ENCODE measurements at places on chromosomes 1 and 21.

DNA sequence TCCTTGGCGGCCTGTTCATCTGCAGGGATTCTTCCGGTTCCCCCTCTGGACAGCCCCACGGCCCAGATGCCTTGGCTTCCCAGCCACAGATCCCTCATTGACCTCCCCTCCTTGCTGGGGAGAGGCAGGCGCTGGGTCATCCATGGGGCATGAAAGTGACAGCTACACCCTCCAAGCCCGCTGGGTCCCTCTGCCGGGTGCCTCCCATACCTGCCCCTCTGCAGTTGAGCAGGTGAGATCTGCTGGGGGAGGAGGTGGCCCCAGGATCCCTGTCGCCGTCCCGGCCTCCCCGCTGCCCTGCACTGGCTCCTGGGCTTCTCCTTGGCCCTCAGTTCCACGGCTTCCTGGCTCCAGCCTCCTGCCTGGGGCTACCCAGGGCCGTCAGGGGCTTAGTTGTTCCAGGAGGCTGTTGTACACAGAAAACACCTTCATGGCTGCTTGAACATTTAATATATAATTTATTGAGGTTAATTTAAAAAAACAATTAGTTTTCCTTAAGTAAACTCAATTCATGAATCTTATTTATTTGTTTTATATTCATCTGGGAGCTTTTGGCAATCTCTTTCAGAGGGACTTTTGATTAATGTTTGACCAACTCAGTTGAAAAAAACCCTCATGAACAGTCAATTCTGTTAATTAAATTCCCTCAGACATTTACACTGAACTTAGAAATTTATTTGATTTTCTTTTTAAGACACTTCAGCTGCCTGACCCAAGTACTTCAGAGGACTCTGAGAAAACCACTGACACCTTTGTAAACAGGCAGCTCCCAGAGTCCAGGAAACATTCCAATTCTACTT, 67.6 kb upstream of the ABCG1 start:
- DNase-seq = no peak

- DNase-seq = no peak
These were observed 62.6 kb upstream of the SPAG17 start for GRCh38 chr1:118247593-118247992.

DNA sequence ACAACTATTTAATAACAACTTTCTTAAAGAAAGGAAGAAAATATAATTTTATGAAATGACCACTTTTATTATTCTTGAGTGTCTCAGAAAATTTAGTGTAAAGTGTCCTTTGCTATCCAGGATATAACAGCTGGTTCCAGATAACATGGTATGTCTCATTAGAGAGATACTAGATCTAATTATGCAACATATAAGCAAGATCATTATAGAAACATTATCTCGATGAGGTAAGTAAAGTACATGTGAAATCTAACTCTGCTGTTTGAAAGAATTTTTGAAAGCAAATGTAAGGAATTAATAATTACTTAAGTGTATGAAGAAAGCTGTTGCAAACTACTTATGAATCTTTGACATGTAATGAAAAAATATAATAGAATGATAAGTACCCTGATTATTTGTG, 887.4 kb upstream of the CXADR start:
- DNase-seq = no peak

DNA sequence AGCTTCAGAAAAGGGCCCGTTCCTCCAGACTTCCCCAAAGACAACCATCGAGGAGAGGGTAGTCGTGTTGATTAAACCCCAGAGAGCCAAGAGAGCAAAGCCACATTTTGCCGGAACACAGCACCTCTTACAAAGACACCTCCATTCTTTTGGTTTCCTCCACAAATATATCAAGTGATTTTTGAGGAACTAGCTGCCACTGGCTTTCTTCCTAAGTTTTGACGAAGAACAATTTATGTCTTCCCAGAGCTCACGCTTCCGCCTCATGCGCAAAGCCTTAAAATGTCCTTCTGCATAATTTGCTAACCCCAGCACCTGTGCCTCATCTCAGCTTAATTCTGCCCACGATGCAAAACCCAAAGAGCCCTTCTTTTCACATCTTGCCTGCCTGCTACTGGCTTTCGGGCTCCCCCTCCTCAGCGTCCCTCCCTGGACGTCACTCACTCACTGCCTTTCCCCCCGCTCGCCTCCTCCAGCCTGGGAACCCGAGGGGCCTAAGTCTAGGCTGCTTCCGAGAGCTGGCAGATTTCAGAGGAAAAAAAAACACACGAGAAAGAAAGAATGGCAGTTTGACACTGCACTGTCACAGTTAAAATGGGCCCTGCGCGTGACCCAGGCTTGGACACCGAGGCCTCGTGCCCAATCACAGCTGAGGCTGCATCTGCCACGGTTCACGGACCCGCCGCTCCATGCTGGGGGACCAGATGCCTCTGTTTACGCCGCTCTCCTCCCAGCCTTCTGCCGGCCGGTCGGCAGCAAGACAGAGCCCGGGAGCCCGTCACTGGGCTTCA, 77.6 kb upstream of the IFNAR2 start:
- DNase-seq = no peak

DNA sequence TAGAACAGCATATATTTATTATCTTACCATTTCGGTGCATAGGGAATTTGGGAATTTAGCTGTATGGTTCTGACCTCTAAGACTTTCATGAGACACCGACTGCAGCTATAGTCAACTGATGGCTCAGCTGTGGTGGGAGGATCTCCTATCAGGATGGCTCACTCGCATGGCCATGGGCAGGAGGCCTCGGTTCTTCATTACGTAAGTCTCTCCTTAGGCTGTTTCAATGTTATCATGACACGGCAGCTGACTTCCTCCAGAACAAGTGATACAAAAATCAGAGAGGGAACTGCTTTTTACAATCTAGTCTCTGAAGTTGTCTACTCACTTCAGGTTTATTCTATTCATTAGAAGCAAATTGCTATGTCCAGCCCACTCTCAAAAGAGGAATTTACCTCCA, 13.3 kb upstream of the CAPN8 start:
- no peak for DNase-seq

DNA sequence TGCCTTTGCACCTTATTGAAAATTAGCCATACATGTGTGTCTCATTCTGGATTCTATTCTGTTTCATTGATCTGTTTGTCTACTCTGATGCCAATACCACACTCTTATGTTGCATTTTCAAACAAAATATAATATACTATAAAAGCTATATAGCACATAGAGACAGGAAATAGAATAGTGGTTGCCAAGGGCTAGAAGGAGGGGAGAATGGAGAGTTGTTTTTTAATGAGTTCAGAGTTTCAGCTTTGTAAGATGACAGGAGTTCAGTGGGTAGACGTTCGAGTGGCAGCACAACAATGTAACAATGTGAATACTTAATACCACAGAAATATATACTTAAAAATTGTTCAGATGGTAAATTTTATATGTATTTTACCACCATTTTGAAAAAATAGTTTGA, 17.0 kb downstream of the RLF start:
- DNase-seq = no peak

- no peak for DNase-seq
These were observed 35.4 kb upstream of the ARF1 start for GRCh38 chr1:228047183-228047466.

- no peak for DNase-seq
These were observed 350.2 kb downstream of the PLPP3 start for GRCh38 chr1:56229186-56229585.

DNA sequence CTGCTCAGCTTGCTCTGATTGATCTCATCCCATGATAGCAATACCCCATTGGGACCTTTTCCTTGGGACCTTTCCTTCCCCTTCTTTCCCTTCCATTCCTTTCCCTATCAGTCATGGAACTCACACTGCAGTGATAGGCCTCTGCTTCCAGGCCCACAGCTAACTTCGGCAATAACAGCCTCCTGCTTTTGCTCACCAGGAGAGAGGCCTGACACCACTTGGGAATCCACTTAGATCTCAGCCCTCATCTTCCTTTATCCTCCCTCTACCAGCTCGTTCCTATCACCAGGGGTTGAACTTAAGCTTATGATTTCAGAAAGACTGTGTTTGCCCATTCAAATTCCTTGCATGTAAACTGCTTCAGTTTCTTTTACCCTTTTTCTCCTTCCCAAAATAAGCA, 11.0 kb upstream of the TIPRL start:
- DNase-seq = no peak

DNA sequence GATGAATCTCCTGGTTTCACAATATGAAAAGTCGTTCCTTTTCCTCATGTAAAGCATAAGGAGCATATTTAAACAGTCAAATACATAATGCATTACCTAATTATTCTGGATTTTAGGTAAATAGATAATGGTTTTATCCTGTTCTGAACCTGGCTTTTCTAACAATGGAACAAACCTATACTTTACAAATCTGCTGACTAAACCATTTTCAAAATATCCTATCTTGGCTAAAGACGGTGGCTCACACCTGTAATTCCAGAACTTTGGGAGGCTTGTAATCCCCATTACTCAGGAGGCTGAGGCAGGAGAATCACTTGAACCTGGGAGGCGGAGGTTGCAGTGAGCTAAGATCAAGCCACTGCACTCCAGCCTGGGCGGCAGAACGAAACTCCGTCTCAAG, 2.9 kb downstream of the SMIM12 start:
- DNase-seq = no peak

DNA sequence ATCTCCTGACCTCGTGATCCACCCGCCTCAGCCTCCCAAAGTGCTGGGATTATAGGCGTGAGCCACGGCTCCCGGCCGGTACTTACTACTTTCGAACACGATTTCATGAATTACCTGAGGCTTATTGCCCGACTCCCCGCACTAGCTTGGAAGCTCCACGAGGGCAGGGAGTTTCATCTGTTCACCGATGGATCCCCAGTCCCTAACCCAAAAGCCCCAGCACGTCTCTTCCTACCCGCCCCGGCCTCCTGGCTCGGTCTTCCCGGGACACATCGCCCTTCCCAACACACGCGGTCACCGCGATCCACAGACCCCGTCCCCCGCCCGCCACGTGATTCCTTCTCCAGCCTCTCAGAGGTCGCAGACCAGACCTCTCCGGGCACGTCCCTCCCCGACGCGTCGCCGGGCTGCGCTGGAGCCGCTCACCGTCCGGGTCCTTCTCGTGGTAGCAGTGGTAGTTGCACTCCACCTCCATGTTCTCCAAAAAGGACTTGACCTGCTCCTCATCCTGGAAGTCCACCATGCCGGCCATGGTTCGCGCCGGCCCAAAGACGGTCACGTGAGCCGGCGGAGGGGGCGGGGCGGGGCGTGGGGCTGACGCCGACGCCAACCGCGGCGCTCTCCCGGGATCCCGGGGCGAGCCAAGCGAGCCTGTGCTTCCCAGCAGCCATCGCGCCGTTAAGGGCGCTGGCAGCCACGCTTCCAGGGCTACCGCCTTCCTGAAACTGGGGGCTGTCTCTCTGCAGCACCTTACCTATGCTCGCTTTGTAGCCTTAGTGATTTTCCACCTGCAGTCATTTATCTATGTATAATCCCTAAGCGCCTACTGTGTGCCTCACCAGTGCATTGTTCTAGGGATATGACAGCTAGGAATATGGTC, at the start of gene COA7:
TSS of gene COA7 (minus strand) at position 553 of the 880 bp plus-strand sequence. CDS start at position 532, 21 bp downstream.
- DNase-seq = peak; percentile 74

DNA sequence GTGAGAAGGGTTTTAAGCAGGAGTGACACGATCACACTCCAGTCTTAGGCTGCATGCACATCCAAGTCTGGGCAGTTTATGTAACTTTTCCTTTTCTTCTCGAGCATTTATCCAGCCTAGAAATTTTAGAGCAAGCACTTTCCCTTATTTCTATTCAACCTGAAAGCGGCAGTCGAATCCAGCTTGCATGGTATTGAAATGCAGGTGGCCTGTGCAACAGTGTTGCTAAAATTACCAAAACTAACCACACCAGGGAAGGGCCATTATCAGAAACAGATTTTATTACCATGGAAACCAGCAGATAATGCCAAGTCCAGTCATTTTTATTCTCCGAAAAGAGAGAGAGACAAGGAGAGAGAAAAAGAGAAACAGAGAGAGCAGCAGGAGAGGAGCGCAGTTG, 179.9 kb upstream of the ZC3H12A start:
- DNase-seq = no peak

DNA sequence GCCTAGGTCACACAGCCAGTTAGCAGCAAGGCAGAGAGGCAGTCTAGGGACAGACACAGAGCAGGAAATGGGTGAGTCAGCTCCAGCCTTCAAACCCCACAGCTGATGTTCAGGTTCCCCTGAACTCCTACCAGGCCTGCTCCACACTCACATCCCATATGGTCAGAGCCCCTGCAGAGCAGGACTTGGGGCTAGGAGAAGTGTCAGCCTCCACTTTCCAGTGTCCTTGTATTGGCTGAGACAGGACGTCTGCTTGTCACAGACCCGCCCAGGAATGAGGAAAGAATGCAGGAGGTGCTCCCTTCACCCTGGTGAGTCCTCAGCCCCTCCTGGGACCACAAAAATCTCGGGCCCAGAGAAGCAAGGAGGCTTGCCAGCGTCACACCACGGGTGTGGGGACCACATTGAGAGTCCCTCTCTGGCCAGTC, 92.5 kb downstream of the LACTBL1 start:
- no peak for DNase-seq

- DNase-seq = no peak
These were observed 922.4 kb upstream of the ADGRL2 start for GRCh38 chr1:80878343-80878742.

- no peak for DNase-seq
These were observed 3.9 kb upstream of the LEFTY2 start for GRCh38 chr1:225944951-225945350.

DNA sequence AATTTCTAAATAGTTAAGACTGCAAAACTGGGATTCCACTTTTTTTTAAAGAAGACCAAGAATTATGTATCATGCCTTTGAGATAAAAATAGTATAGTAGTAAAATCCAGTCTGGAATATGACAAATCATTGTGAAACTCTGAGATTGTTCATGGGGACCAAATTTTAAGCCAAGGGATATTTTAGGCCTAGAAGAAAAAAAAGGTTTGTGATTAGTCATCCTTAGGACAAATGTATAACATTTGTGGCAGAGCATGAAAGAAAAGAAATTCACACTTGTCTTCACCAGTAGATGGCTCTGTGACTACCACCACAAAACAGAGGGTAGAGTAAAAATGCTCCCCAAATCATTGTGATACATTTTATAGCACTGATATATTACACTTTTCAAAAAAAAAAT, 226.1 kb downstream of the KCTD3 start:
- no peak for DNase-seq

GRCh38 chr1:50704126-50704525, 255.9 kb downstream of the FAF1 start:
- no peak for DNase-seq

DNA sequence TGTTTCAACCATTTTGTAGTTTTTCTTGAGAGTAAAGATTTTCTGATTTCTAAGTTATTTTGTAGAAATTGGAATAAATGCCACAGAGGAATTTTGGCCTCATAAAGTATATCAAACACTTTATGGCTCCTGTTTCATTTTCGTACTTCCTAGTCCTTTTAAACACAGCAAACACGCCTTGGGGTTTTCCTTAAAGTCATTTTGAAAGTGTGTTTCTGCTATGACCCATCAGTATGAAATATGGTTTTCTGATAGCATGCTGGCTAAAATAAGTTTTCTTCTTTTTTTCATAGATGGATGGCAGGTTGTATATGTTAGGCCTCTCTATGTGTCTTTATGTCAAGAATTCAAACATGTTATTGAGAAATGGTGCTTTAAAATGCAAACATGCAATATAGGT, 940.1 kb upstream of the TMPRSS15 start:
- no peak for DNase-seq

DNA sequence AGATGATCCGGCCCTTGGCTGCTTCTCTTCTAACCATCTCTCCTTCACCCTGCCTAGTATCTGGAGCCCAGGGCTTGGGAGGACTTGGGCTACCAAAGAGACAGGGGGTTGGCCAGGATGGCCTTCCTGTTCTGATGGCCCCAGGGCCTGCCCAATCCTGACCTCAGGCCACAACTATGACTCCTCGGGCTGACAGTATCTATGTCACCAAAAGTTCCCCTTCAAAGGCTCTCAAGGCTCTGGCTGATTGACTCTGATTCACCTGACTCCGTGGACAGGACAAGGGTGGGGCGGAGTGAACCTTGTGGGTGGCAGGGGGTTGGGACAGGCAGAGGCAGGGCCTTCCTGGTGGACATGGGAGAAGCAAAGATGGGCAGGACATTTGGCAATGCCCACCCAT, 12.7 kb downstream of the MEF2D start:
- peak; percentile 41 for DNase-seq

Measured in activated naive CD8-positive, alpha-beta T cell treated with anti-CD3 and anti-CD28 coated beads for 36 hours (primary cell).